Left cardiac atrium (tissue), 4 donors: ENCODE measurements at places on chromosomes 3 and 15.

GRCh38 chr15:43383070-43383469, 12.2 kb downstream of the TUBGCP4 start:
- no peak for DNase-seq

DNA sequence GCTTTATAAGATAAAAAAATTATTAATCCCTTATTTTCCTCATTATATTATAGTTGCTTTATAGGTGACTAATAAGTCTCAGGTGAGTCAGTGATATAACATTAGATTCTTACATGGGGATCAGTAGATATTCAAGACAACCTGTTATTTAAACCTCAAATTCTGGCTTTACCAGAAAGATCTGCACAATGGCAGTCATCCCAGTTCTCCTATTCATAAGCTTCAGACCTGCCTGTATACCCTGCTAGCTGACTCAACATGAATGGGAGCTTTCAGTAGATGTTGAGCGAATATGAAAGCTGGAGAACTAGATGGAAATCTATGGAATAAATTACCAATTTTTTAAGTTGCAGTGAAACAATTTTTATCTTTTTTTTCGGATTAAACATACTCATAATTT, 20.5 kb upstream of the CCDC54 start:
- no peak for DNase-seq

GRCh38 chr3:132087356-132087755, 52.5 kb upstream of the CPNE4 start:
- no peak for DNase-seq

DNA sequence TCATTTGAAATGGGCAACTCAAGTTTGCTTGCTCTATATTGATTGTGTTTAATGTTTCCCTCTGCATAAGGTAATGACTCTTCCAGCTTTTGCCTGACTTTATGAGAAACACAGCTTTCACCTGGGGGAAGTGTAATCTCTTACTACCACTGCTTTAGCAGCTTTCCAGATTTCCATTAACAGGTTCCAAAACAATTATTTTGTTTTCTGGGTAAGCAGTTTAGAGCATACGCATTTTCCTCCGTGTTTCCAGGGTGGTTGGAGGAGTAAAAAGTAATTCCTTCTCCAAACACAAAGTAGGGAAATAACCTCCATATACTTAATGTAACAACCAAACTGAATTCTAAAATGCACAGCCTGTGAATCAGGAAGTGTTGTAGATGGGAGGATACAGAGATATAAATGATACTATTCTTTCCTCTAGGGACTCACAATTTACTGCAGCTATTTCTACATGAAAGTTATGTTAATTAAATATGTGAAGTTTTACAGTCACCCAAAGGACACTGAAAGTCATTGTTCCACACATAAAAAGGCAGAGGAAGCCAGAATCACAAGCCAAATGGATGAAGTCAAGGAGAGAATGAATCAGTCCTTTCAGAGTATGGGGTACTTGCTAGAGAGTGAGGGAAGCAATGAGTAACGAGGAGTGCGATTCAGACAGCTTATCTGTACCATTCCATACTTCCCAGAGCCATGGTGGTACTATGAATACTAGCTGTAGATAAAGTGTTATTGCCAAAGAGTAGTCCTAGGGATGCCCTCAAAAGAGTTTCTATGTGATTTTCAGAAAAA, 16.6 kb downstream of the ST3GAL6 start:
- no peak for DNase-seq
